Smooth muscle cell of the brain vasculature (primary cell): ENCODE measurements at places on chromosomes 1 and 21.

DNA sequence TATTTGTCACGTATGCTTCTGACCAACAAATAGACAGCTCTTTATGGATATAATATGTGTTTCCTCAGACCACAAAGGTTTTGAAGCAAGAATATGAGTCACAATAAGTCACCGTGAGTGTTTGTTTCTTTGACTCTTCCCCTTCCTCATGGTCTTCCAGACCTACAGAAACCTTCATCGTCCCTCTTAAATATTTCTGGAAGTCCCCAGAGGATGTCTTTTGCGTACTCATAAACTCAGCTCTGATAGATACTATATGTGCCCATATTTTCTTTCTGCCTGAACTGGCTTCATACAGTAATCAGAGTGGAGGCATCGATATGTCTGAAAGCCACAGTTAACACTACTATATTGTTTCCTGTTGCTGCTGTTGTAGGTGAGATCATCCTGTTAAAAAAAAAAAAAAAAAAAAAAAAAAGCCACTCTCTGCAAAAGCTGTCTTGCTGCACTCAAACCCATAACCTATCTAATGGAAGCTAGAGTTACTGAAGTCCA, 38.4 kb downstream of the ADAMTS1 start:
- no peak for DNase-seq

DNA sequence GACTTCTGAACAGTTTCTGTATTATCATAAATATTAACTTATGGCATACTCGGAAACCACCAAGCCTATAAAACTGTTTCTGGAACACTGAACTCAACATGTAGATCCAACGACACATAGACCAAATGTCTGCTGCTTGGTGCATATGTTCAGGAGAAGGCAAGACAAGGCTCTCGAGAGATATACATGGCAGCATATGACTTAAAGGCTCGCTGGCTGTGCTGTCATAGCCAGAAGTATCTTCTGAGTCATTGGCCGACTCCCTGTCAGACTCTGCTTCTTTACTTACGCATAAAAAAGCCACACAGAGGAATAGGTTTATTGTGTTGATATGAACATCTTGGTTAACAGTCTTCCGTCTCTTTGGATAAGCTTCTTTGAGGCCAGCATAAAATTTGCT, 60.6 kb downstream of the LYST start:
- DNase-seq, result no peak

- no peak for DNase-seq
Observed at GRCh38 chr1:162857850-162858249, 3.1 kb downstream of the CCDC190 start.

- no peak for DNase-seq
Observed at GRCh38 chr1:246157516-246157915, 349.6 kb downstream of the SMYD3 start.

GRCh38 chr1:201377611-201378092, at the start of gene TNNT2:
Gene TNNT2, minus strand, starts transcription at chr1:201377680. Its CDS starts 4,426 bp downstream, at chr1:201373254.
- DNase-seq, result no peak

DNA sequence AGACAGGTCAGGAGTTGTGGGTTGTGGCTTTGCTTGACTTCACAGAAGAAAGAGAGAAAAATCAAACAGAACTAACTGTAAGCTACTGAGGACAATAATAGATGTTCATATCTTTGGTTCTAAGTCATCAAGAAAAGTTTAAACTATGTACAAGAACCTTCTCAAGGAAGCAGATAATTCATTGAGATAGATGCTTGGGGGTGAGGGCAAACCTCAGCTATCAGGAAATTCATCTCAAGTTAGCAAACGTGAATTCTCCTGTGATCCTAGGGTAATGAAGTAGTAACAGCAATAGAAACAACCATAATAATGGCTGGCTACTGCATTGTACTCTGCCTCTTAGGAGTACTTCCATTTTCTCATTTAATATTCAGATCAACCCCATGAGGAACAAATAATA, 506.2 kb downstream of the PLPP3 start:
- no peak for DNase-seq

GRCh38 chr1:116166011-116166571, 54.9 kb downstream of the MAB21L3 start:
- DNase-seq, result no peak

DNA sequence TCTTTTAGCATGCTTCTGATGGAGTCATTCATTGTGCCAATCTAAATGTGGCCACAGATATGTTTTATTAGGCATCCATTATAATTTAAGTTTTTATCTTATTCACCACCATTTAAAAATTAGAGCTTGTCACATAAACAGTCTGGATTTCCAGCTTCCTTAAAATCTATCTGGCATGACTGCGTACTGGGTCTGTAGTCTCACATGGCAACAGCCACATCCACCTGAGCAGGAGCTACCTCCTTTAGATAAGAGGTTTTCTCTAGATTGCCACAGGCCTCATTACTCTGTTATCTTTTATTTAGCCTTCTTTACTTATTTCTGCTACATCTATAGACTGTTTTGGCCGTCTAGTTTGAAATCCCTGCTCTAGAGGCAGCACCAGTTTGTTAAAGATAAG, 29.1 kb downstream of the B3GALT2 start:
- DNase-seq, result no peak

- DNase-seq, result no peak
Observed at GRCh38 chr1:9900142-9901043, 9.7 kb downstream of the CTNNBIP1 start.

DNA sequence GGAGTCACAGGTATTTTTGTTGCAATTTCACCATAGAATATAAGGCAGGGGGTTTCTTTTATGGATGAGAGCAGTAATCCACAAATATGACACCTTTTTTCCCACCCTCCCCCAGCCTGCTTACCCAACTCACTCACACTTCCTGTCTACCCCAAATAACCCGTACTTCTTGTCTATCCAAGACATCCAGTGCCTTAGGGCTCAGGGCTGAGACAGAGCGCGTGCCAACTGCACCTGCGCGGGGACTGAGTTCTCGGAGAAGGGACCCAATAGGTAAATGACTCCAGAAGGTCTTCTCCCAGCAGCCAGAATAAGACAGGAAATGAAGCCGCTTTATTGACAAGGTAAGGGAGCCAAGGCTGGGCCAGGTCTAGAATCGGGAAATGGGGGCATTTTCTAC, 369.1 kb downstream of the SIPA1L2 start:
- DNase-seq, result no peak

GRCh38 chr1:206663362-206663761, 21.3 kb upstream of the MAPKAPK2 start:
- no peak for DNase-seq

- DNase-seq, result no peak
Observed at GRCh38 chr1:2538872-2539271, 8.8 kb upstream of the HES5 start.
